ENCODE measurements at places on chromosomes 2 and 18.

- no peak for DNase-seq
Measured at GRCh38 chr2:146579147-146579930, 1265.5 kb upstream of the ACVR2A start.

GRCh38 chr2:42233976-42234441 is 64.9 kb downstream of the EML4 start:
- no peak for DNase-seq

GRCh38 chr2:226652369-226652768 is 147.3 kb downstream of the IRS1 start:
- DNase-seq: no peak

- no peak for DNase-seq
Measured at GRCh38 chr2:16103614-16104314, 163.4 kb downstream of the MYCN start.

DNA sequence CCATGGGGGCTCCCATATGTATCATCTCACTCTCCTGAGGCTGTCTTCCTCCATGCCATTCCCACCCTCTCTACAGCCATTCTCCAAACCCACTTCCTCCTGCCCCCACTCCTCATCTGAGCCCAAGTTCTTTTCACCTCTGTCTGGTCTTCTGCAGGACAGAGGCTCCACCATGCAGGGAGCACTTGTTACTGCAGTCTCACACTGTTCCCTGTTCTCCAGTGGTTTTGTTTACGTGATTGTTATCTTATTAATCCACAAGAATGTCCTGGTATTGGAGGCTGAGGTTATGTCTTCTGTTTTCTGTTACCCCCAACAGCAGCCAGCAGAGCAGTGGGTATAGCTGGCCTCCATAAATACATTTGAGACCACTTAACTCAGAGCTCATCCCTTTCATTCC is 51.4 kb downstream of the PAX8 start:
- DNase-seq: no peak

- DNase-seq: no peak
Measured at GRCh38 chr2:105597011-105597805, 147.5 kb upstream of the NCK2 start.

DNA sequence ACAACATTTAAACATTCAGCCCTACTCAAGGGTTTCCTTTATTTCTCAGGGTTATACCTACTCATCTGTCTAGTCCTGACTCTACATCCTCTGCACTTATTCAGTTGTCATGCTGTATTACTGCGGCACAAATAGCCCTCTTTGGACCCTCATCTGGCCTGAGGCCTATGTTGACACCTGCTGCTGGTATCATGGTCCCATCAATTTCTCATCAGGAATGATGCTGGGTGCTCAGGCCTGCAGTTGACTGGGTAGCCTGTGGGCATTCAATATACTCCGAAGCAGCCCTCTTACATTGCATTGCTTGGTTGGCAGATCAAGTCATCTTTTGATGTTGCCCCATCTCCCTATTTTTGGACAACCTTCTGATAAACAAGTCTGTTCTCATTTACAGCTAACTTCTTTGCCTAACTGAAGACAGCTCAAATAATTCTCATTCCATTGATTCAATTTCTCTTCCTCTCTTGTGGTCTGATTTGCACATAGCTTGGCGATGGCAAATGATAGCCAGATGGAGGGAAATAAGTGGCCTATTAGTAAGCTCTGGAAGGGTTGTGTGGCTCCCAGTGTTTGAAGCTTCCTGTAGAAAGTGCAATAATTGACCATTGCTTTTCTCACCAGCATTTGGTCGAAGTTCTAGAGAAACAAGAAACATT is 19.1 kb upstream of the MC4R start:
- no peak for DNase-seq

DNA sequence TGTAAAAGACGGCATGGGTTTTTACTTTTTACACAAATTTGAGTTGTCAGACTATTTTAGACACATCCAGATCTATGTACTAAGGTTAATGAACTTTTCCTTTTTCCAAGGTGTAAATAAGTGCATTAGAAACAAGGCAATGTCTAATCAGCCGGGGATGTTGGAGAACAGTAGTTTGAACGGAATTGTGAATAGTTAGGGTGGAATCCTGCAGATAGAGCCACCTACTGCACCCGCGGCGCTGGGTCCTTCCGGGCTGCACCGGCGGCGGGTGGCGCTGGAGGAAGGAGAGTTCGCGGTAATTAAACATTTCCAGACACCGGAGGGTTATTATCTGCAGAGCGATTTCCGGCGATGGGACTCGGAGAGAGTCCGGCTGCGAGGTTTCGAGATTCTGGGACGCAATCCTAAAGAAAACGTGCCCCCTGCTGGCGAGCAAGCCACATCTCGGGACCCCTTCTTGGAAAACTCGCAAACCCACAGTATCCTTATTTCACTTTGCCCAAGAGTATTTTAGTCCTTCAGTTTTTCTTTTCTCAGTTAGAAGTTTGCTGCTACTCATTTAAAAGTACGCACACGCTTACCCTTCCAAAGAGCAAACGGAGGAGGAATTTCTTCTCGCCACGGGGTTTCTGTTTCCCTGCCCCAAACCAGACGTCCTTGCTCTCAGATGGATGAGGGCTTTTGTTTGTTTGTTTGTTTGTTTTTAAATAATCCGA is 4.5 kb upstream of the OSR1 start:
- DNase-seq: peak; percentile 52

GRCh38 chr2:197273485-197273884 is 37.1 kb downstream of the ANKRD44 start:
- no peak for DNase-seq

- DNase-seq: no peak
Measured at GRCh38 chr18:79786304-79786703, 11.4 kb upstream of the KCNG2 start.

DNA sequence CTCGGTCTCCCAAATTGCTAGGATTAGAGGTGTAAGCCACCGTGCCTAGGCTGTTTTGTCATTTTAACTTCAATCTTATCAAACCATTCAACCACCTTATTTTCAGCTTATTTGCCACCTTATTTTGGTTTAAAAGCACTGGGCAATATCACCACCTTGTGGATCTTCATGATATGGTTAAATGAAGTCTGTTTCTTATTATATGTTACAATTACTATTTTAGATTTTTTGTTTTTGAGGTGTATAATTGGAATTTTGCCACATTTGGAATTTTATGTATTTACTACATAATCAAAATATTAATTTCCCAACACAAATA is 43.8 kb upstream of the SCN9A start:
- no peak for DNase-seq

DNA sequence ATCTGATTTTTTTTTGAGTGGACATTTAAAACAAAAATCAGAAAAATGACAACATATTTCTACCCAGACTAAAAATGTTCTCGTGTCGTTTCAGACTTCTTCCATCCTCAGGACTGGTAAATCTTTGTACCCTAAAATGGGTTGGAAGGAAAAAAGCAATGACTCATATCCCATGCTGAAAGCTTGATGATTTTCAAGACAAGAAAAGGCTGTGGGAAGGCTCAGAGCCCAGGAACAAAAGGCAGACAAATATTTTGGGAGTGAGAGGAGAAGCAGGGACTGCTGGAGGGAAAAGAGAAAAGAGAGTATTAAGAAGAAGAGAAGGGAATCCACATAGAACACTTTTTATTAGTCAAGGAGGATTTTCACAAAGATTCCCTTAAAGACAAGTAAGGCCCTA is 77.1 kb upstream of the CTAGE1 start:
- DNase-seq: no peak

GRCh38 chr18:69659142-69659651 is 258.5 kb downstream of the DOK6 start:
- no peak for DNase-seq

- DNase-seq: no peak
Measured at GRCh38 chr2:181300600-181301291, 156.4 kb upstream of the ITGA4 start.

DNA sequence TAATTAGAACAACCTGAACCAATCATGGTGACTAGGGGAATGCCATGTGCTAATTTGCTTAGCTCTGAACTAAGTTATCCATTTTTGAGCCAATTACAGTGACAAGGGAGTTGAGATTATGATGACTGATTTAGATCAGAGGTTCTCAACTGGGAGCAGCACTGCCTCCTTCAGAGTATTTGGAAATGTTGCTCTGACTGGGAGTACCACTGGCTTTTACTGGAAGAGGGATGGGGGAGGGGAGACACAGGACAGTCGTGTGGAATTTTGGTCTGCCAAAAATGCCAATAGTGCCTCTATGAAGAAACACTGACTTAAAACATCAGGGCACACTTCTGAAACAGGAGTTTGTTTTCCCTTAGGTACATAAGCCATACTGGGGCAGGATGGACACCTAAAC is 48.1 kb upstream of the VPS54 start:
- no peak for DNase-seq

GRCh38 chr2:30758191-30758651 is 49.0 kb downstream of the CAPN13 start:
- no peak for DNase-seq

GRCh38 chr2:206323486-206323885 is 49.0 kb downstream of the ZDBF2 start:
- DNase-seq: no peak

DNA sequence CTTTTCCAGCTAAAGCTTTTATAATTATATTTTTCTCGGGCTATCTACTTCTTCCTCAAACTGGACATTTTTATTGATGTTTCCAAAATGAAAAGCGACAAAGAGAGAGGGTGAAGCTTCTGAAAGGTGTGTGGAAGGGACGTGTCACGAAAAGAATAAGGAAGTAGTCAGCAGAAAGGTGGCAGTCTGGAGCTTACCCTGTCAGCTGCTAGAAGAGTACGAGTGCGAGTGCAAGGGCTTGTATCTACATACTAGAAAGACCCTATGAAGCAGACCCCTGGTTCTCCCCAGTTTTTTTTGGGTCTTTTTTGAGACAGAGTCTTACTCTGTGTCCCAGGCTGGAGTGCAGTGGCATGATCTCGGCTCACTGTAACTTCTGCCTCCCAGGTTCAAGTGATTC is 14.6 kb downstream of the FHL2 start:
- DNase-seq: no peak
